ENCODE measurements at places on chromosomes 6 and 20.

GRCh38 chr20:20668639-20669038 lies 43.8 kb downstream of the RALGAPA2 start:
- DNase-seq: no peak

- no peak for DNase-seq
These were observed 250.9 kb upstream of the SULF2 start for GRCh38 chr20:48035961-48036731.

- DNase-seq: no peak
These were observed 95.6 kb upstream of the RALGAPA2 start for GRCh38 chr20:20808016-20808415.

- no peak for DNase-seq
These were observed 171.5 kb upstream of the RIPOR2 start for GRCh38 chr6:25107218-25107617.

GRCh38 chr6:133333852-133334251 lies 92.7 kb downstream of the EYA4 start:
- DNase-seq: no peak

All from HAP-1 (cell line).